ENCODE measurements at places on chromosomes 6 and 20.

- peak; percentile 76 for DNase-seq
Observed at GRCh38 chr20:11582060-11582459, 335.6 kb upstream of the BTBD3 start.

GRCh38 chr20:14580418-14581074, 243.1 kb upstream of the FLRT3 start:
- DNase-seq, result no peak

DNA sequence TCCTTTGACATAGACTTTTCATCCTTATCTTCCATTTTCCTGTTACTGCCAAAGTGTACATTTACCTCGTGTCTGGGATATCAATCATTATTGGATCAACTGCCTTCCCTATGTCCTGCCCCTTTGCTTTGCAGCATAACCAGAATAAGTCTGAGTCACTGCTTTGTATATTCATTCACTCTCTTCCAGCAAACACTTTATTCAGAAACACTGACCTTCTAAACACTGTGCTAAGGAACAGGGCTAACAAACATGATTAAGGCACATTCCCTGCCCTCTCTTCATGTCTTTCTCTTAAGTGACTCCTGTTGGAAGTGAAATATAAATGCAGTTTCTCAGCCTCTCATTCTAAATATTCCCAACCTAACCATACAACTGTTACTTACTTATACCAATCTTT, 66.9 kb downstream of the COL19A1 start:
- no peak for DNase-seq

DNA sequence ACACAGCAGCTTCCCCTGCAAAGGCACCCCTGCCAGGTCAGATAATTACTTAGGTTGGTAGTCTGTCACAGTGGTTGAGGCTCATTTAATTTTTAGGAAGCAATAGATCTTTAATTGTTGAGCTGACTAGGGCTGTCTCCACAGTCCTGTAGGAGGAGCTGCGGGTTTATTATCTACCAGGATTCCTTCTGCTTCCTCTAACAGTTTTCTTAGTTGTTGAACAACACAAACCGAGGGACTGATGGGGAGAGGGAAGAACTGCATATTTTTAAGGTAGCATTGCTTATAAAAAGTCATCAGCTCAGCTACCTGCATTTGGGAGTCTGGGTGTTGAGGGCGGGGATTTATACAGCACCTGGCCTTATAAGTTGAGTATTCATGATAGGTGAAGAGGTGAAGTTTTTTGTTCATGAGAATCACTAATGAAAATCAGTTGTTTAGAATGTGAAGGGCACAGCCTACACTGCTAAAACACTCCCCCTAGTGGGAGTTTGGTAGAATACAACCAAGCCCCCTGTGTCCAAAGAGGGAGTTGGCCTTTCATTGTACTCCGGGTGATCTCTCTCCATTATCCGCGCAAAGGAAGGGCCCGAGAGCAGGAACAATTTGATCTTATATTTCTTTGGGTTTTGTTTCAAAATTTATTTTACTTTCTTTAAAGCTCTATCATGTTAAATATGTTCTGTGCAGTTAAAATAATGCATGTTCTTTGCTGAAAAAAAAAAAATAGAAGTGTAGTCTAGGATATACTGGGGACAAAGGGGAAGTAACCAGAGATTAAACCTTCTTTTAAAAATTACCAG, 69.6 kb downstream of the SSR1 start:
- DNase-seq, result peak; percentile 67

DNA sequence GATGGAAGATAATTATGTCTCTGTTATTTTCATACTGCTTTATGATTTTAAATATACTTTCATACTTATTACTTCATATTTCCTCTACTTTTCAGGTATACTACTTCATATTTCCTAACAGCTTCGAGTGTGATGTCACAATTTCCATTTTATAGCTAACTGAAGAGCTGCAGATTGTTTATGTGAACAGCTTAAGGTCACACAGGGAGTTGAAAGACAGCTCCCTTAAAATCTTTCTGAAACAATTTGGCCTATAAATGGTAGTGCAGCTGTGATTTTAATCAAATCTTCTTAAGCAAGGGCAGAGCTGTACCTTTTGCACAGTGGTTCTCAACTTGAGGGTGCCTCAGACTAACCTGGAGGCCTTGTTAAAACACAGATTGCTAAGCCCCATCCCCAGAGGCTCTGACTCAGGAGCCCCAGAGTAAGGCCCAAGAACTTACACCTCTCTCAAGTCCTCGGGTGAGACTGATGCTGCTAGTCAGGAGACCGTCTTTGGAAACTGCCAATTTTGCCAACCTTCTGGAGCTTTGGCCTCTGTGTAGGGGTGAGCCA, 347.0 kb upstream of the HSF2 start:
- no peak for DNase-seq

GRCh38 chr20:34175879-34176278, 63.8 kb upstream of the EIF2S2 start:
- DNase-seq, result peak; percentile 86

GRCh38 chr20:62595491-62595890, 46.8 kb upstream of the SLCO4A1 start:
- DNase-seq, result no peak

- DNase-seq, result no peak
Observed at GRCh38 chr6:128516514-128516898, 3.9 kb downstream of the PTPRK start.

DNA sequence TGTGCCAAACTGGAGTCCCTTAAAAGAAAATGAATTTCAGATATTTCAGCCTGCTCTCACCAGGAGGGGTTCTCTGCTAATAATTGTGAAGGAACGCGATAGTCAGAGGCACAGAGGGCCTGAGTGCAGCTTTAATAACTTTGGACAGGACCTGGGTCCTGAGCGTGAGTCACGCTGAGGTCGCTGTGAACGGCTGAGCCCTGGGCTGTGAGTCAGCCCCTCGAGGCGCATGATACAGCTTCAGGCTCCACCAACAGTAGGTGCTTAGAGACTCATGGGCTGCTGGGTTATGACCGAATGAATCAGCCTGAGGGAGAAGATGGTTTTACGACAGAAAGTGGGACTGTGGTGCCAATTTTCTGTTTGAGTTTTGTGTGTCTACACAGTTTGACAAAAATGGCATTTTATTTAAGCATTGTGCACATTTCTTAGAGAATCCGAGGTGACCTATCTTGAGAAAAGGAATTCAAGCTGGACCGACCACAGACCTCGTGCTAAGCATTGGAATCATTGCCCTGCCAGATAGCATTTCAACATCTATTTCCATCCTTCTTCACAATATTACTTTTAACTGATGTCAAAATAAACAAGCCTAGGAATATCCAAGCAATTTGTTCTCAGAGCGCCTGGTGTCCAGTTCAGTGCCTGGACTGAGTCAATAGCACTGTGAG, 183.0 kb downstream of the THBS2 start:
- DNase-seq, result peak; percentile 86

DNA sequence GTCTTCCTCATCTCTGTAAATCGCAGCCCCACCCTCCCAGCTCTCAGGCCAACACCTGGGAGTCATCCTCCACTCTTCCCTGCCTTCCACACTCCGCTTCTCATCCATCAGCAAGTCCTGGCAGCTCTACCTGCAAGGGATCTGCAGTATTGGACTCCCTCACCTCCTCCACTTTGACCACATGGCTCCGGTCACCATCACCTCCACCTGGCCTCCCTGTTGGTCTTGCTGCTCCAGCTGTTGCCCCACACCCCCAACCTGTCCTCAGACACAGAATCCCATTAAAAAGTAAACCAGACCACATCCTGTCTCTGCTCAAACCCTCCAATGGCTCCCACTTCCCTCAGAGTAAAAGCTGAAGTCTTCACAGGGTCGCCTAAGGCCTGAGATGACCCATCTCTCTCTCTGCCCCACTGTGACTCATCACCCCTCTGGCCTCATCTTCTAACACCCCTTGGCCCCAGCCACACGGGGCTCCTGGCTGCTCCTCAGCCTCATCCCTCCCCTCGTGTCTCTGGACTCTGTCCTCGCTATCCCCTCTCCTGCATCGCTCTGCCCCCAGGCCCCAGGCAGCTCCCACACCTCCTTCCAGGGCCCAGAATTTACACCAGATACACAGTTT, 185.1 kb upstream of the SULF2 start:
- DNase-seq, result peak; percentile 84

- DNase-seq, result no peak
Observed at GRCh38 chr6:112934433-112935327, 587.5 kb downstream of the RFPL4B start.

DNA sequence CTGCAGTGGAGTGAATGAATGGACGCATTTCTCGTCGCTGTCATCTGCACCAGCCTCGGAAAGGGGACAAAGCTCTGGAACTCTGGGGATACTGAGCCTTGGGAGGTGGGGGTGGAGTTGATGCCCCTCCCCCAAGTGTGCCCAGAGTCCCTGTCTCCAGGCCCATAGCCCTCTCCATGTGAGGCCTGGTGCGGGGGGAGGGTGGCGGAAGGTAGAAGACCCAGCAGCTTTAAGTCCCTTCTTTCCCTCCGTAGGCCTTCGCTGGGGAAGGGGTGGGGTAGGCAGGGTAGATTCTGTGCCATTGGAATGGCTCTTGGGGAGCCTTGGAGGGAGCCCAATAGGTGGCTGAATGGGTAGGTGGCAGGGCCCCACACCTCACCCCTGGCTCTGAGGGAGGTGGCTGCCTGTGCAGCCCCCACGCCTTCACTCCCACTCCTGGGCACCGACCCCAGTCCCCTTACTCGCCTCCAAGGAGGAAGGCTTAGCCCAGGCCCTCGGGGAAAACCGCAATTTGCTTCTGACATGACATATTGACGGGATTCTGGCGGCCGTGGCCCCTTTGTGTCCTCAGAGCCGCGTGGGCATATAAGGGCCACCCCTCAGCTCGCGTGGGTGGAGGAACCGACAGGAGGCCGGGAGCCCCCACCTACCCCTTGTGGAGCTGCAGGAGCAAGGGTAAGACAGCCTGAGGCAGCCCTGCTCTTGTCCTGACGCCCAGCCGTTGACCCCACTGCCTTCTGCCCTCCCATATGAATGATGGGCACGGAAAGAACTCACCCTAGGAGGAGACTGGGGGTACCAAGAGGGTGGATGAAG, at the start of gene BPIFB3:
BPIFB3 (plus strand) TSS at position 613 of the 816 bp plus-strand sequence. CDS start 1,533 bp downstream, outside the sequence.
- no peak for DNase-seq

DNA sequence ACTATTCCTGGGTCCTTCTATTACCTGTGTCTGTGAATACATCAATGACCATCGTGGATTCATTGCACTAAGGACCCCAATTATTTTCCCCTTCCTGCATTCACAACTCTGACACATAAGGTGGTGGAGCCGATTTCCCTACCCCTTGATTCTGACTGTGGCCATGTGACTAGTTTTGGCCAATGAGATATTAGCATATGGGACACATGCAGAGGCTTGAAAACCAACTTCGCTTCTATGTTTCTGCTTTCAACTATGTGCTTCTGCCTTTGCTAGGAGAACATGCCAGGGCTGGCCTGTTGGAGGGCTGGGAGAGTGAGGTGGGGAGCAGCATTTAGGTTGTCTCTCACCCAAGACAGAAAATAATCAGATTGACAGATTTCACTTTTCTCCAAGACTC, 483.1 kb upstream of the JAG1 start:
- no peak for DNase-seq

GRCh38 chr6:164014346-164015087, 600.0 kb downstream of the QKI start:
- DNase-seq, result no peak

DNA sequence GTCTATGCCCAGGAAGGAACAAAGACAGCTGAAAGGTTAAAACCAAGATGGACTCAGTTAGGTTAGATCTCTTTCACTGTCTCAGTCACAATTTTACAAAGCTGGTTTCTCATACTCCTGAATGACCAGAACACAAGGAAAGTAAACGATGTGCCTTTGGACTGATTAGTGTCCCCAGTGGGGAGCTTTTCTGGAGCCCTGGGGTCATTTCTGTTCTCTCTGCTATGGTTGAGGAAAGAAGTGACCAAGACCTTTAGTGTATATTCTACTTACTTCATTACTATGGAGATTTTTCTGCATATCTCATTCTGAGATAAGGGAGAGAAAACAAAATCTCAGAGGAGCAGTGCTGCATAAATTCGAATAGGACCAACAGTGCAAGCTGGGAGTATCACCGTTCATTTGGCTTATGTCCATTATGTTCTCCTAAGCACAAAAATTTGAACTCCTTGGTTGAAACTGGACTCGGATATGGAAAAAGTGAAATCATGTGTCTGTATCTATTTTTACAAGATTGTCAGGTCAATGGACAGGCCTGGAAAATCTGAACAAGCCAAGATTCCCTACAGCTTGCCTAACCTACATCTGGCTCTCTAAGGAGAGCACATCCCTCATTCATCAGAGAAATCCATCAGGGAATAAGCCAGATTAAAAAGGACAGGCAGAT, 34.4 kb upstream of the ENPP1 start:
- no peak for DNase-seq

- DNase-seq, result peak; percentile 78
Observed at GRCh38 chr6:20092071-20092566, 120.2 kb downstream of the MBOAT1 start.

- DNase-seq, result peak; percentile 65
Observed at GRCh38 chr6:14086701-14087100, 30.9 kb upstream of the CD83 start.

DNA sequence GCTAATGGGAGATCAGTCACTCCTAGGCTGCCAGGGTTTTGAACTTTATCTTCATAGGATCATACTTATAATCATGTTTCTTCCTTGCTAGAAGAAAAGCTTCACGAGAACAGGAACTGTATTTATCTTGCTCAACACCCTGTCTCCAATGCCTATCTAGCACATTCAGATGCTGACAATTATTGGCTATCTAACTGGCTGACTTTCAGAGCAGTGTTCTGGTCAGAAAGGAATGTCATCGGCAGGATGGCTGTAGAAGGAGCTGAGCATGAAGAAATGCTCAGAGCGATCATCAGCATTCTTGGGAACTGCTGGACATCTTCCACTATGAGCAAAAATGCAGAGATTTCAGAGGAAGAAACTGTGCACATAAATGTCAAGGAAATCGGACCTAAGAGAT, 628.0 kb upstream of the NRSN1 start:
- DNase-seq, result no peak

GRCh38 chr6:73418081-73418741, 23.6 kb downstream of the DDX43 start:
- peak; percentile 59 for DNase-seq

All from MV-4-11 (cell line).